Glomerular endothelial cell (primary cell): ENCODE measurements at places on chromosomes 7 and 10.
A peak's percentile ranks its signal among the peaks of the same experiment; 100 is the strongest.

DNA sequence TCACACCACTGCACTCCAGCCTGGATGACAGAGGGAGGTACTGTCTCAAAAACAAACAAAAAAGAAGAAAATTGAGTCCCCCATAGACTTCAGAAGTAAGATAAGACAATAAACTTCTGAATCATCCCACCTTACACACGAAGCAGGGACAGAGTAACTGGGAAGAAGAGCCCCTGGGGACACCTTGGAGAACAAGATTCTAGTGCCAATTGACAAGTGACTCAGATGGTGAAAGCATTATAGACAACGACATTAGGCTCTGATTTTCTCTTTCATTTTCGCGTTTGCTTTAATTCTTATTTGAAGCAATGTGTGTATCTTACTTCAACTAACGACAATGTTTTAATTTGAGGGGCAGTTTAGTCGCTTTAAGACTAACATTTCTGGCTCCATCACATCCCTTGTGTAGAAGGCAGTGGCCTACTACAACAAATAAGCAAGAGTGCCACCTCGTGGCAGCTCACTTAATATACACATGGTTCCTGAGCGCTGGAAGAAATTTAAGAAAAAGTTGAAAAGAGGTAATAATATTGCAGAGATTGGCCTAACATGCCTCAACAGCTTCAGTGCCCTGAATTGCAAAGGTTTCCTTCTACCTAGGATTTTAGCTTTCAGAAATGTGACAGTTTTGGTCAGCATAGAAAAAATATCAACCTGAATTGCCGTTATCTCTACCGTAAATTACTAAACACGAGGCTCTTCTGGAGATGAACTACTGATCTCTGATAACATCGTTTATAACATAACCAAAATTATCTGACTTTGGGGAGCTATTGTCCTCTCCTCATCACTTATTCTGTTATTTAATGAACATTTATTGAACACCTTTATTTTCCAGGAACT is 36.7 kb downstream of the ASNS start:
- DNase-seq = peak; percentile 23

GRCh38 chr7:16563281-16564022 is 36.8 kb downstream of the LRRC72 start:
- no peak for DNase-seq

DNA sequence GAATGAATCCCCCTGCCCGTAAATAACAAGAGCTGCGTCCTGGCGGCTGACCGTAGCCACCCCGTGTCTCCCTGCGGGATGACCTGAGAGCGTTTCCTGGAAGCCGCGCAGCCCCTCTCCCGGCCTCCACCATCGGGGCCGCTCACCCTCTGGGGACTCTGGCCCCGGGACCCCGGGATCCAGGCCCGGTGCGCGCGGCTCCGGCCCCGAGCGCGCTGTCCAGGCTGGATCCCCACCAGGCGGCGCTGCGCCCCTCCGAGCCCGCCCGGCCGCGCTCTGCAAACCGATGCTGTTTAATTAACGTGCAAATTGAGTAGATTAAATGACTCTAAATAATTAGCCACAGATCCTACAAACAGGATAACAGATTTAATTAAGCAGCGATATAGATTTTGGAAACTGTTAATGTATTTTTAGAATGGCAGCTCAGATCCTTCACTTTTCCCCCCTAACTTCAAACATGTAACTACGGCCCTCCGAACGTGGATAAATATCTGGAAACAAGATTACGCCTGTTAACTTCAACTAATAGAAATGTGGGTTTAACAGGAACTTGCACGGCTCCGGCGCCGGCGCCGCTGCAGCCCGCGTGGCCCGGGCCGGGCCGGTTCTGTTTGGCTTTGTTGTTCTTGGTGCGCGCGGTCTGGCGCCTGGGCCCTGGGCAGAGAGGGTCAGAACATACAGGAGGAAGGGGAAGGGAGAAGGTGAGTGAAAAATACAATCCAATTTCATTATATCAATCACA is 7.1 kb upstream of the UNCX start:
- no peak for DNase-seq

DNA sequence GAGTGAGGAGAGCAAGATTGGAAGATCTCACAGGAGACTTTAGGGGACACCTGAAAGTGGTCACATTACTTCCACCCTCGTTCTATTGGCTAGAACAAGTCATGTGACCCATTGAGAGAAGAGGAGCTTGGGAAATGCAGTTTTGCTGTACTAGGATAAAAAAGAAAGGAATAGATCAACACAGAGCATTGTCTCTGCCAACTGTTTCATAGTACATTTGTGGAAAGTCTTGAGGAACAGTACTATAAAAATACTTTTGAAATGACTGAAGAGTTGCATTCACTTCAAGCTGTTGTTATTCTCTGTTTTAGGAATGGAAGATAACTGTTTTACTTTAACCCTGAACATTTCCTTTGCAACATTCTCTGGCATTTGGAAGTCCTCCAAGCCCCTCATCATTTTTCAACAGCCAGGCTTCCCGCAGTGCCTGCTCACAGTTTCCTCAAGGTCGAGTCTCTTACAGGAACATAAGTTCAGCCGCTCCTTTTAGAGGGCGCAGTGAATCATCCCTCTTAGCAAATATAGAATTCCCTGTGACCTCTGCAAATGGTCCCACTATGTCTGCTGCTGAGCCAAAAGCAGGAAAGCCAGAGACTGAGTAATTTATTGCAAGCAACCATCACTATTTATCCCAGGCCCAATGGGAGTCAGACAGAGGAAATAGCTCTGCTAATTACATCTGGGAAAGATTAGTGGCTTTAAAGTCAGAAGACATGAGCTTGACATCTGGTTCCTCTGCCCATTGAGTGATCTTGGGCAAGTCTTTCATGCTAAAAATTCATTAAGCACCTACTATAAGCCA is 40.7 kb downstream of the MRPL32 start:
- DNase-seq = peak; percentile 75

DNA sequence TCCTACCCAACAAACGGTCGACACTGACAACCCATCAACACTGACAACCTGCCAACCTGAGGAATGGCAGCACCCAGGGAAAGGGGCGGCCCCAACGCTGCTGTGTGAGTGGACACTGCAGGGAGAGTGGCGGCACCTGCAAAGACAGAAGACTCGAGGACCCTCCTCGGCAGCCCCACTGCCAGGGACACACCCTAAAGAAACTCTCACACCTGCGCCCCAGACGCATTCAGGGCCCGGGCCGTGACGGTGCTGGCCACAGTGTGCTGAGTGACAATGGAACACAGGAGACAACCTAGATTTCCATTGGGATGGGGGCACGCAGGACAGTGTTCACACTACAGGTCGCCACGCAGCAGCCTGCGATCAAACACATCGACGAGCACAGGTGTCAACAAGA is 3.6 kb downstream of the CAMK2B start:
- no peak for DNase-seq

DNA sequence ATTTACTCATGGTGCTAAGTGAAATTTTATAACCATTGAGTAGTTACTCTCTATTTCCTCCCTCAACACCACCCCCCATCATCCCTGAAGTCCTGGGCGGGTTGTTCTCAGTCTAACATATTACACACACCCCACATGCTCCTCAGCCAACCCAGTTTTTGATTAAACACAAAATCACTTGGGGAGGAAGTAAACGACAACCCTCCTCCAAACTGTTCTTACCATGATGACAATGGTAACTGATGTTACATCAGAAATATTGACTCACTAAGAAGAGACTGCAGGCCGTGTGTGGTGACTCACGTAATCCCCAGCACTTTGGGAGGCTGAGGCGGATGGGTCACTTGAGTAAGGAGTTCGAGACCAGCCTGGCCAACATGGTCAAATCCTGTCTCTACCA is 44.2 kb downstream of the RAB11FIP2 start:
- no peak for DNase-seq

- no peak for DNase-seq
Observed at GRCh38 chr10:35626971-35627507, 15.1 kb downstream of the FZD8 start.

DNA sequence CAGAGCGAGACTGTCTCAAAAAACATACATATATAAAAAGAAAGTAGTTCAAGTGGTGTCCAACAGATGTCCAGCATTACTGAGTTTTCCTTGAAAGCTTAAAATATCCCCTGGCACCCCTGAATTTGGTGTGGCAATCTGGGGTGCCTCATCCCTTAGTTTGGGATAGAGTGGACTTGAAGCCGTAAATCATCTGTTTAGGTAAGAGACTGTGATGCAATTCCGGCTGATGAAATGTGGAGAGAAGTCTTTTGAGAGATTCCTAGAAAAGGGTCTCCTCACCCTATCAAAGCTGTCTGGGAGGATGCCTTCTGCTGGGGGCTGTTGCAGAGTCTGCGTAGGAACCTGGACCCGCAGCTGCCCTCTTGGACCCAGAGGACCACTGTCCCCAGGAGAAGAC is 408.0 kb downstream of the RPS24 start:
- DNase-seq = no peak

GRCh38 chr10:98258683-98259454 is 9.1 kb downstream of the LOXL4 start:
- no peak for DNase-seq

DNA sequence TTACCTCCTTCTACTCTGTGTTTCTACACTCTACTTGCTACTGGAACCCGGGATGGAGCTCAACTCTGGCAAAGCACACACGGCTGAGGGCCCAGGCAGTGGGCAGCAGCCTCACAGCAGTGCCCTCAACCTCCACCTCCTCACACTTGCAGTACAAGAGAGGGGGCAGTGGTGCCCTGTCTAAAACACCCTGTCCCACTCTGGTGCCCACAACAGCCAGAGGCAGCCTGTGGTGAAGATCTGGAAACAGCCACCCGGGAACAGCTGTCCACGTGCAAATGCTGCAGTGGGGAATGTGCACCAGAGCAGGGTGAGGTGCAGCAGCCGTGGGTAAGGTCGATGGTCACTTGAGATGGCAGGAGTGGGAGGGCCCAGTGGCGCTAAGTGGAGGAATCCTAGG is 13.7 kb downstream of the MAT1A start:
- DNase-seq = no peak

DNA sequence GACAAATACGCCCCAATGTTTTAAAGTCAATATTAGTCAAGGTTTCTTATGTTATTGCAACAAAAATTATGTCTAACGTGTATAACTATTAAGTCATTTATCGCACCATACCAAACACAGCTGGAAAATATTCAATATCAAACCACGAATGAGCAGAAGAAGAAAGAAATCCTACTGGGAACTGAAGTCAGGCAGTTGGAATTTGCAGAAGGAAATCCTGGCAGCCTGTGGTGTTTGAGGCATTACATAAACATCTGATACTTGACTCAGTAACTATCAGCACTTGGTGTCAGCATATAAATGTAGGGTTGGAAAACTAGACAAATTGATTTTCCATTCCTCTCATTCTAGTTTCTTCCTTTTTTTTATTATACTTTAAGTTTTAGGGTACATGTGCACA is 83.4 kb upstream of the NUPR2 start:
- no peak for DNase-seq

DNA sequence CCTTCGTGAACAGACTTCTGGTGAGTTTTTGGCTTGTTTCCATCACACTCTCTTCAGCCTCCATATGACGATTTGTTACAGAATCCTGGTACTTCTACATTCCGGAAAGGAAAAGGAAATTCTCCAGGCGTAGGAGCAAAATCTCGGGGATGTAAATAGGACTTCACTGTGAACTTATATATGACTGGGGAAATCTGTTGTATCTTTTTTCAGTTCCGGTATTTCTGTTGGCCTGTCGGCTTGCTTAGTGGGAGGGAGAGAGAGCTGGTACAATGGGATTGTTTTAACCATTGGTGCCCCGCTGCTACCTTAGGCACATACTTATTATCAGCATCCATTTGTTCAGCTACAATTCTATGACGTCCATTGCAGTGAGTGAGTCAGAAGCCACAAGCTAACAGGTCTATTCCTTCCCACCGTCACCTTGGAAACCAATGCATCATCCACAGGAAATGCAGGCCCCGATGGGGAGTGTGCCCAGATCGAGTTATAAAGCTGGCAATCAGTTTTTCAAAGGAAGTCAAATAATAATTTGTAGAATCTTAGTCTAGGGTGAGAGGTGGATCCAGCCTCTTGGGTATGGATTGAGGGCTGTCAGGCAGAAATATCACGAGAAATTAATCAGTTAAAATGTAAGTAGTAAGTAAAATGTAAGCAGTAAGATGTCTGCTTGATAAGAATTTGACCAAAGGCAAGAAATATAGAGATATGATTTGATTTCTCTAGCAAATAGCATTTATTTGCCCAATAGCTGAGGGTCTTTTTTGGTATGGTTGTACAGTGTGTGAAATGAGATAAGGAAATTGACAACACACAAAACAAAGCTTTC is 92.0 kb upstream of the MKLN1 start:
- DNase-seq = peak; percentile 98
